ENCODE measurements at places on chromosomes 5 and 9.
A peak's percentile ranks its signal among the peaks of the same experiment; 100 is the strongest.

DNA sequence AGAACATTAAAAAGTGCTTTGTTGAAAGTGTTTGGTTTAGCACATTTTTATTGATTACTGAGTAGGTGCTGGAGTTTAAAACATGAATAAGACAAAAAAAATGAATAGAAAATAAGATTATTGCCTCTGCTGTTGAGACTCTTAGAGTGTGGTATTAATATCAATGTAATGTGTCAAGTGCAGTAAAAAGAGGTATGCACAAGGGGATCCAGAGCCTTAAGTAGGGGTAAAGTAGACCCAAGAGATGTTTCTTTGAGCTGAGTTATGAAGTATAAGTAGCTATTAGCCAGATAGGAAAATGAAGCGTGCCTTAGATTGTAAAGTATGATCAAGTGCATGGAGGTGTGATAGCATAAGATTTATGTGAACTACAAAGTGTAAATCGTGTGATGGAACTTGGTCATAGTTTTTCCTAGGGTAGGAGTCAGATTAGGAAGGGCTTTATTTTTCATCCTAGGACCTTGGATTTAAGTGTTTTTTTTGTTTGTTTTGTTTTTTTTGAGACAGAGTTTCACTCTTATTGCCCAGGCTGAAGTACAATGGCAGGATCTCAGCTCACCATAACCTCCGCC is 45.2 kb downstream of the NSD1 start:
- no peak for DNase-seq

DNA sequence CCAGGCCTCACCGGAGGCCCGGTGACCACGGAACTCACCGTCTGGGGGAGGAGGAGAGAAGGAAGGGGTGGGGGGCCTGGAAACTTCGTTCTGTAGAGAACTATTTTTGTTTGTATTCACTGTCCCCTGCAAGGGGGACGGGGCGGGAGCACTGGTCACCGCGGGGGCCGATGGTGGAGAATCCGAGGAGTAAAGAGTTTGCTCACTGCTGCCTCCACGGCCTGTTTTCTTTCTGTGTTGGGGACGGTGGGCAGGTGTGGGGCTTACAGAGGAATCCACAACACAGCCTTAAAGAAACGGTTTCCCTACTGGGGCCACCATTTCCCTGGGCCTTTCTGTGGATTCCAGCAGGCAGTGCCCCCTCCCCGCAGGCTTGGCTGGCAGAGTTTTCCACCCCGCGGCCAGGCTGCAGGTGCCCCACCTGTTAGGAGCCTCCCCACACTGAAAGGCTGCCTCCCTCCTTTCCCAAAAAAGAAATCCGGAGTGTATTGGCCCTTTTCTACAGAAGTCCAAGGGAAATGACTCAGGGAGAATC is 80.8 kb downstream of the NTNG2 start:
- DNase-seq = no peak

DNA sequence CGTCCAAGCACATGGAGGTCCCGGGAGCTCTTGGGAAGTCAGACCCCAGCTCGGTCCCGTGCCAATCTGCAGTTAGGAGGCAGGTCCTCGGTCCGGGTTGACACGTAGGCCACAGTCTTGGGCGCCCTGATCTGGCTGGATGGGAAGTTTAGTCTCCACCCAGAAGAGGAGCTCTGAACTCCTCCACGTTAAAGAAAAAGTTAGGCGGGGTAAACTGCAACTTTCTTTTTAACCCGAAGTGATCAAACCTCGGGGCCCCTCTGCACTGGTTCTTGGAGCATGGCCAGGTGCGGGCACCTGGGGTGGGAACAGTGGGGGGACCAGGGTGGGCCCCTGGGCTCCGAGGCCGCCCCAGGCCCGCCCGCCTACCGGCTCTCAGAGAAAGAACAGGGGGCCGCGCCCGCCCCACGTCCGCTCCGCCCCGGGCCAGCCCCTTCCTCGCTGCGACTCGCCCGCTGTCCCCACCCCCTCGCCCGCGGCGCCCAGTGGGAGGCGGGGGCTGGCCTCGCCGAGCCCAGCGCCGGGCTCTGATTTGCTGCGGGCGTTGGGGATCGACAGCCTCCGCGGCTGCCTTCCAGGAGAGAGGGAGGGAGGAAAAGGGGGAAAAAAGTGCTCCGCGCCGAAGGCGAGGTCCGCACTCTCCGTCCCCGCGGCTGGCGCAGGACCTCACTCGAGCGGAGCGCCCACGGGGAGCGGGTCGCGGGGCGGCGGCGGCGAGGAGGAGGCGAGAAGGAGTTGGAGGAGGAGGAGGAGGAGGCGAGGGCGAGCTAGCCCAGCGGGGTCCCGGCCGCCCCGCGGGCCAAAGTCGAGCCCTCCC is at the start of gene COL5A1:
COL5A1 (plus strand) TSS at position 631 of the 817 bp plus-strand sequence. CDS start 385 bp downstream, outside the sequence.
- DNase-seq = peak; percentile 13

GRCh38 chr9:20353524-20353923 is 268.8 kb downstream of the MLLT3 start:
- DNase-seq = no peak

GRCh38 chr5:32173267-32174010 is 680 bp downstream of the GOLPH3 start:
- DNase-seq = peak; percentile 20

DNA sequence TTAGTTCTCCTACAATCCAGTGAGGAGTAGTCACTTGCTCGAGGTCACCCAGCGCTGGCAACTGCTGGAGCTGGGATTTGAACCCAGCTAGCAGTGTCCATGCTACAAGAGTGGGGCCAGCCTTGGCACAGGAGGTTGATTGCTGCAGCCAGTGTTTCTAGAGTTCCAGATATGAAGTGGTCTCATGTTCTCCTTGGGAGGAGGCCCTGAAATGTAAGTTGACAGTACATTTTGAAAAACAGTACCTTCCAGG is 802 bp downstream of the CCDC107 start:
- DNase-seq = no peak

- DNase-seq = no peak
These were observed 2.2 kb downstream of the GABRB2 start for GRCh38 chr5:161544350-161544765.

DNA sequence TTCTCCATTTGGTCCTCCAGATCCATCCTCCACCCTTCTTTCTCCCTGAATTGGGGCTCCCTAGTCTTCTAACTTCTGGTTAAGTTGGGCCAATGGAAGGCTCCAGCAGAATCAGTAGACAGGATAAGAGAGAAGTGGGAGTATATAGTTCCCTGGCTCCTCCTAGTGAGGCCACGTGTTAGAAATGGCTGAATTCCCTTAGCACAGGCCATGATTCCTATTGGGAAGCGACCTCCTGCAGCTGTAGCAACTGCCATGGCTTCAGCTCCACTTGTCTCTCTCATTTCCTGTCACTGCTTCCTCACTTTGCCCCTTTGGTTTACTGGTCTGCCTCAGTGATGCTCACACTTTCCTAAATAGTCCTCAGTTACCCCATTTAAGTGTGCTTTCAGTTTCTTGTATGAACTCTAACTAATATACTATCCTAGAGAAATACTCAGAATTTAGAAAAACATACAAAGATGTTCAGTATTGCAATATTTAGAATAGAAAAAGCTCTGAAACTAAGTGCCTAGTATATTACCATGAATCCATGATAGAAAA is 104.8 kb upstream of the SMARCA2 start:
- DNase-seq = no peak

- DNase-seq = no peak
These were observed 24.7 kb downstream of the BTF3 start for GRCh38 chr5:73522989-73523388.

DNA sequence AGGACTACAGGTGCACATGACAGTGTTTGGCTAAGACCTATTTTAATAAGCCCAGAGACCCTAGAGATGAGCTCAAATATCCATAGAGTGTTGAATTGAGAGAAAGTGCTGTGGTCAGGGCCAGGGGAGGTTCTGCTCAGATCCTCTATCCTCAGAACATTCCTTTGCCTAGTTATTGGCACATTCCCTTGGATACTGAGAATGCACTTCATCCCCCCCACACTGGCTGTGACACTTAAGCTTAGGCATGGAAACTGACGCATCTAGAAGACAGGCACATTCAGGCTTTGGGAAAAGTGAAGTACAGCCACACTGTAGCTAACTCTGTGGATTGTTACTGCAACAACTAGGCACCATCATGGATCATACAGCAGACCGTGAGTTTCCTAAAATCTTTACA is 27.1 kb upstream of the RASGRF2 start:
- DNase-seq = no peak

DNA sequence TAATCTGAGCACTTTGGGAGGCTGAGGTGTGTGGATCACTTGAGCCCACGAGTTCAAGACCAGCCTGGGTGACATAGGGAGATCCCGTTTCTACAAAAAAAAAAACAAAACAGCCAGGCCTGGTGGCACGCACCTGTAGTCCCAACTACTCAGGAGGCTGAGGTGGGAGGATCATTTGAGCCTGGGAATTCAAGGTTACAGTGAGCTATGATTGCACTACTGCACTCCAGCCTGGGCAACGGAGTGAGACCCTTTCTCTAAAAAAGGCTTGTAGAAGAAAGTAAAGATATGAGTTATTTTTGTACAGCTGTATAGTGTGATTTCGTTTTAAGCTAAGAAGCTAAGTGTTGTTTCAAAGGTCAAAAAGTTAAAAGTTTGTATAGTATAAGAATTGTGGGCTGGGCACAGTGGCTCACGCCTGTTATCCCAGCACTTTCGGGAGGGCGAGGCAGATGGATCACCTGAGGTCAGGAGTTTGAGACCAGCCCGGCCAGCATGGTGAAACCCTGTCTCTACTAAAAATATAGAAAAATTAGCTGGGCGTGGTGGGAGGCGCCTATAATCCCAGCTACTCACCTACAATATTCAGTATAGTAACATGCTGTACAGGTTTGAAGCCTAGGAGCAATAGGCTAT is 18.8 kb downstream of the UBE2R2 start:
- no peak for DNase-seq

DNA sequence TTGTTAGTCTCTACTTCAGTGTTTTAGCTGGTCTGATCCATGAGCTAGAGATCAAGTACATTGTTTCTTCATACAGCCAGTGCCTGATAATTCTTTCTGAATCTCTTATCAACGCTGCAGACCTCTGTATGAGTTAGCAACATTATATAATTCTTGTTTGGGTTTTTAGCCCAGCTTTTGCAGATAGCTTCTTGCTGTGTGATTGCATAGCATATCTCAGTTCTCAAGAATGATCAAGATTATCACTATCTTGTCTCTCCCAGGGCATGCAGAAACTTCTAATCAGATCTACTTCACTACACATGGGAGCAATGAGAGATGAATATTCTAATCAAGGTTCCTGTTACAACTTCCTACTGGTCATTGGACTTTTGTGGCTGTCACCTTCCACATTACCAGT is 158.3 kb downstream of the FAM174A start:
- no peak for DNase-seq

DNA sequence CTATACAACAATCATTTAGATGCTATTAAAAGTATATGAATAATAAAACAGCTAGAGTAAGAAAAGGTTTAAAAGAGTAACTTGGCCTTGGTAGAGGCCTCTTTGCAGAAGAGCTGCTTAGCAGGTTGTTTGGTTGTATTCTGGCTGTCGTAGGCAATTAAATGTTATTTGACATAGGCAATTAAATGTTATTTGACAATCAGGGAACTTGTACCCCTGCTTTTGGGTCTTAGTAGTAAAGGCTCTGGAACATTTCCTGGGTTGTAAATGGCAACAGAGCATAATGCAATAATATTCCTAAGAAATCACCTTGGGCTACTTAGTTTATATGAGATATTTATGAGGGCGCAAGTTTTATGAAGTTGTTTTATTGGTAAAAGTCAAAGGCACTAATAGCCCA is 84.4 kb upstream of the SLC28A3 start:
- no peak for DNase-seq

GRCh38 chr9:31677877-31678276 is 706.6 kb upstream of the ACO1 start:
- DNase-seq = no peak

GRCh38 chr9:15390201-15390600 is 32.5 kb upstream of the SNAPC3 start:
- DNase-seq = no peak

GRCh38 chr9:115165233-115165632 is 47.3 kb upstream of the TNC start:
- DNase-seq = no peak

DNA sequence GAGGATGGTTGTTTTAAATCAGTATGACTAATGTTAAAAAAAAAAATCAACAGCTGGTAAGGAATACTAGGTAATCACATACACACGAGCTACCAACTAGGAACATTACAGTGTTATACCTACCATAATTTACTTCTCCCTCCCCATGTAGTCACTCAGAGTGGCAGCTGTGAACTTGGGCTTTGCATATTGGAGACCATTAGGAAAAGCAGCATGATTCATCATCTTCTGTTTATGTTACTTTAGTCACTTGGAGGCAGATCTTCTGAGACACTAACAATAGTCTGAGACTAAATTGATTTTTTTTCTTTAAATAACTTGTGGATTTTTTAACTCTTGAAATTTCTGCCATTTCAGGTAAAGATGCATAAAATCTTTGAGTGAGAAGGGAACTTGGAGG is 141.5 kb upstream of the NR4A3 start:
- no peak for DNase-seq

DNA sequence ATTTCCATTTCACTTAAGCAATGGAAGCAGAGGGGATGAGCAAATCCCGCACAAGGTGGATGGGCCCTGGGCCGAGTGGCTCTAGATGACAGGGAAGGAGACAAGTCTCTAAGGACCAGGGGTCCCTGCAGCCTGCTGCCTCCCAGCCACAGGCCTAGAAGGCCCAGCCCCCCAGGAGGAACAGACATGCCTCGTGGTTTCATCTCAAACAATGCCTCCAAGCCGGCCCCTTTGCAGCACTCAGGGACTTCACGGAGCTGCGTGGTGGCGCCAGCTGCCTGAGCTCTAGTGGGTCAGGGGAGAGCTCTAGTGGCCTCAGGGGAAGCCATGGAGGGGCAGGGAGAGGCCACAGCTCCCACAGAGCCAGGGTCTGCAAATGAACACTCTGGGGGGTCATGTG is 48.8 kb downstream of the HABP4 start:
- DNase-seq = no peak

- no peak for DNase-seq
These were observed 102.5 kb upstream of the GABRP start for GRCh38 chr5:170681013-170681433.

GRCh38 chr5:41094871-41095270 is 23.7 kb upstream of the MROH2B start:
- DNase-seq = no peak

GRCh38 chr9:91678807-91679580 is 255.4 kb upstream of the NFIL3 start:
- no peak for DNase-seq

- DNase-seq = no peak
These were observed 144.1 kb downstream of the MAT2B start for GRCh38 chr5:163649514-163649913.

DNA sequence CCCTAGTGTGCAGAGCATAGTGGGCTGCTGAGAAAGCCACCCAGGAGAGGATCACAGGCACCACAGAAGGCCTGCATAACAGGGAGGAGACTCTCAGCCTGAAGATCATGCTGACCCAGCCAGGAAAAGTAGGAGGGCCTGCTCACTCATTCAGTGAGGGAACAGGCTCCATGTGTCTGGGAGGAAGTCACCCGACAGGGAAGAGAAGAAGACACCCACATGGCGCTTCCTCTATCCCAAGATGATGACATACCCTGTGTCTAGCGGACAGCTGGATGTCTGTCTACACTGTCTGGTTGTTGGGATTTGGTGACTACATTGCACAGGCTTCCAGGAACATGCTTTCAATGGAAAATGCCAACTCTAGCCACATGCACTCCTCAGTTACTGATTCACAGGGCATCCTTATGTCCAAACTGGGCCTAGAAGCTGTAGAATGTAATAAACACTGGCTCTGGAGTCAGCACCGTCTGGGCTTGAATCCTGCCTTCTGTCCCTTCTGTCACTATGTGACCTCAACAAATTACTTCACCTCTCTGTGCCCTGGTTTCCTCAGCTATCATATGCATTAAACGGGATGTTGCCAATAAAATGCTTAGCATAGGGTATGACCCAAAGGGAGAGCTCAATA is 47.6 kb downstream of the KLHL3 start:
- no peak for DNase-seq

Data from CD4-positive, alpha-beta T cell treated with Interleukin-15 for 4 hours (primary cell).